ENCODE measurements at places on chromosomes 5 and 9.

DNA sequence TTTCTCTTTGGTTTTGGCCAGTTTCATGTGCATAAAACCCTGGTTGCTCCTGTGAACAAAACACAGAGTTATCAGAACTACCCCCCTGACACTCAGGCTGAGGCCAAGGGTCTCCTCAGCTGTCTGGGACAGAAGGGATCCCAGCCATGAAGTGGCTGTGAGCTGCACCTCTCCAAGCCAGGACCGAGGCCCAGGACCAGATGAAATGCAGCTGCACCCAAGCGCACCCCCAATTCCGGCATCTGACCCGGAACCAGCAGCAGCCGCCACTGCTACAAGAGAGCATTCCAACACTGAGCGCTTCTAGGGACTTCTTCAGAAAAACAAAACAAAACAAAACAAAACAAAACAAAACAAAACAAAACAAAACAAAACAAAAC is 16.0 kb upstream of the SLC25A51 start:
- no peak for DNase-seq

DNA sequence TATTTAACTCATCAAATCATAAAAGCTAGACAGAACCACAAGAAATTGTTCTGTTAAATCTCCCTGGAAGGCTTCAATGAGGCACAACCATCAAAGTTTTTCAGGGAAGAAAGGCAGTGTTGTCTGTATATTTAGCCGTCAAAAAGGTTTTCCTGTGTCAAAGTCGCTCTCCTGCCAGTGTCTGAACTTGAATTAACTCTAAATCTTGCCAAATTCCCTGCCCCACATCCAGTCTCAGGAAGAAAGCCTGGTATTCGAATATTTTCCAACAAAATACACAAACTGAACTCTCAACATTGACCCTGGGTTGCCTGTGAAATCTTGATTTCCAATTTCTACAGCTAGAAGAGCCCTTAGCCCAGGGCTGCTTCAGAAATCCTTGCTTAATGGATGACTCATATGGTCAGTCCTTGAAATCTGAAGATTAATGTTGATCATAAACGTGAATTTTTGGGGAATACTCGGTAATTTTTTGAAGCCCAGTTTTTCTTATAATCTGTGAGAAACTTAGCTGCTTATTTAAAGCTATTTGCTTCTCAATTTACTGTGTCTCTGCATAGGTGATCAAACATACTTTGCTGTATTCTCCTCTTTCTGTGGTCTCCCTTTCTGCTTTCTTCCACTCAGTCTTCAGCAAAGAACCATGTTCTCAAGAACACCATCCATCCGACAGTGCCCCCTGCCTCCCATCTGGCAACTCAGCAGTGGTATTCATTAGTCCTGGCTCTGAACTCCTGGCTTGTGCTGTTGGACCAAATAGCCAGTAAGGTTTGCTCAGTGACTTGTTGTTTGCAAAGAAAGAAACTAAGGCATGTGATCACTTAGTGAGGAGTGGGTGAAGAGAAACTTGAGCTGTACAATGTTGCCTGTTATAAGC is 58.9 kb downstream of the NREP start:
- no peak for DNase-seq

DNA sequence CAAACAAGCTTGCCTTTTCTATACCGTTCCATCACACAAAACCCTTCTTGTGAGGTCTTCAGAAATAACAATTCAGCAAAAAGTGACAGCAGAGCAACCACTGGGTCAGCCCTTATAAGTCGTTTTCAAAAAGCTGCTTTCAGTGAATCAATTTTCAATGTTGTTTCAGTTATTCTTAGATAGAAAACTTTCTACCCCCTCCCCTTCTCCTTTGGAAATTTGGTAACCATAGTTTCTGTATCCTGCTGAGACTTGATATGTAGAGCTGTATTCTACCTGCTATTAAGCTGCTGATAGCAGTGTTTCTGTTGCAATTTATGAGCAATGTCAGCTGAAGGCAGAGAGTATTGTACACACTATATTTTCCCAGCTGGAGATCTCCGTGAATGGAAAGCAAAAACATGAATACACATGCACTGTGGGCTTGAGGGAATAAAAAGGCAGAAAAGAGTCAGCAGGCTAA is 75.7 kb downstream of the ZNF608 start:
- peak; percentile 77 for DNase-seq

GRCh38 chr5:126192226-126192625 is 231.0 kb upstream of the GRAMD2B start:
- DNase-seq = no peak

GRCh38 chr5:52746539-52746938 is 41.2 kb upstream of the ITGA1 start:
- DNase-seq = no peak

- no peak for DNase-seq
Observed at GRCh38 chr5:77015938-77016569, 14.2 kb upstream of the AGGF1 start.

- DNase-seq = no peak
Observed at GRCh38 chr5:10201223-10201868, 48.3 kb downstream of the ATPSCKMT start.
